Panc1 (cell line): ENCODE measurements at places on chromosomes 6 and 20.

- DNase-seq = no peak
These were observed 304 bp downstream of the PBX2 start for GRCh38 chr6:32189742-32190053.

DNA sequence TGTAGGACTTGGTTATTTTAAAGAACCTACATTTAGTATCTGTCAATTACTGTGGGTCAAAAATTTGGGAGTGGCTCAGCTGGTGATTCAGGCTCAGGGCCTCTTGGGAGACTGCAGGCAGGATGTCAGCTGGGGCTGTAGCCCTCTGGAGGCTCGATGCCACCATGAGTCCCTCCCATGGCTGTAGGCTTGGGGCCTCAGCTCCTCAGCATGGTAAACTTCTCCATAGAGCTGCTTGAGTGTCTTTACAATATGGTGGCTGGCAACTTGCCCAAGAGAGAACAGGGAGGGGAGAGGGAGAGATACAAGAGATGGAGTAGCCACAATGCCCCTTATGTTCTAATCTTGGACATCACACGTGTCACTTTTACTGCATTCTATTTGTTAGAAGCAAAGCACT, 470.4 kb downstream of the CDH26 start:
- DNase-seq = no peak

DNA sequence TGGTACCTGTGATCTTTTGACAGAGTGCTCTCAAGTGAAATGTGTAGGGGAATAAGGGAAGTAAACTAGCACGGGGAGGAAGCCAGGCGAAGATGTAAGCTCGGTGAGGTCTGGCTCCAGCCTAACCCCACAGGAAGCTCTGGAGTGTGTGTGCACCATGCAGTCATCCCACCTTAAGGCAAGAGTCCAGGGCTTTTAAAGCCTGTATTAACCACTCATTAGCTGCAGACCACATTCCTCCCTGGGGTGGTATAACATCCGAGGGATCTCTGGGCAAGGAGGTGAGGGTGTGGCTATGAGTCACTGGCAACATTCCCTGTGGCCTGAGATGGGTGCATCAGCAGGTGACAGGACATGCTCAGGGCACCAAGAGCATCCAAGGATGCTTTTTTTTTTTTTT, 12.5 kb upstream of the RANBP9 start:
- DNase-seq = no peak

GRCh38 chr6:156992020-156992804, 215.0 kb downstream of the ARID1B start:
- DNase-seq = no peak

DNA sequence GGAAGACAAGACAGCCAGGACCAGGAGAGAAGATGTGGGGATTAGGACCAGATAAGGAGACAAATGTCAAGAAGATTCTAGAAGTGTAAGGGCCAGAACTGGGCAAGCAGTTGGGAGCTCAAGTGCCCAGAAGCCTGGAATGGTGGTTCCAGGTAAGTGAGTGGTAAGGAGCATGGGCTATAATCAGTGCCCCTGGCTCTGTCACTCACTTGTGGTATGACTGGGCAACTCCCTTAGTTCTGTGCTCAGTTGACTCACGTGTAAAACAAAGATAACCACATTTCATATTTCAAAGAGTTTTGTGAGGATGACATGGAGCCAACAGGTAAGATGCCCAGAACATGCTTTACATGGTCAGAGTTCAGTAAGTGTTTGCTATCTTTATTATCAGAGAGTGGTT, 11.2 kb downstream of the CCDC167 start:
- no peak for DNase-seq

- DNase-seq = no peak
These were observed 793.9 kb upstream of the EPHA7 start for GRCh38 chr6:94213226-94213625.

DNA sequence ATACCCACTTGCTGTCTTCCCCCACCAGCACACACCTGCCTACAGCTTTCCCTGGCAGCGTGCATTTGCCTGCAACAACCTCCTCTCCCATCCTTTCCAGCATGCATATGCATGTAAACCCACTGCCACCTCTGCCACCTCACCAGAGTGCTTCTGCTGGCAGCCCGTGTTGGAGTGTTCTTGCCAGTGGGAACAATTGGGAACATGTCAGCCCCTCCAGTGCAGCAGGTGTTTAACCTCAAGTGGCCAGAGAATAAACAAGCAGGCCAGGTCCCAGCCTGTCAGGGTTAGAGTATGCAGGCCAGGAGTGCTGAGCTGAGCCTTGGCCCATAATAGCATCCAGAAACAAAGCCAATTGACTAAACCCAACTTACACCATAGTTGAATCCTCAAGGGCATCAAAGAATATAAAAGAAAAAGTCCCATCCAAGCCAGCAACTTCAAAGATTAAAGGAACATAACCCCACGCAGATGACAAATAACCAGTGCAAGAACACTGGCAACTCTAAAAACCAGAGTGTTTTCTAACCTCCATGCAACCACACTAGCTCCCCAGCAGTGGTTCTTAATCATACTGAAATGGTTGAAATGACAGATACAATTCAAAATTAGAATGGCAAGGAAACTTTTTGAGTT, 1212.1 kb upstream of the CITED2 start:
- no peak for DNase-seq

- DNase-seq = no peak
These were observed 23.8 kb downstream of the VEGFA start for GRCh38 chr6:43793875-43794242.

DNA sequence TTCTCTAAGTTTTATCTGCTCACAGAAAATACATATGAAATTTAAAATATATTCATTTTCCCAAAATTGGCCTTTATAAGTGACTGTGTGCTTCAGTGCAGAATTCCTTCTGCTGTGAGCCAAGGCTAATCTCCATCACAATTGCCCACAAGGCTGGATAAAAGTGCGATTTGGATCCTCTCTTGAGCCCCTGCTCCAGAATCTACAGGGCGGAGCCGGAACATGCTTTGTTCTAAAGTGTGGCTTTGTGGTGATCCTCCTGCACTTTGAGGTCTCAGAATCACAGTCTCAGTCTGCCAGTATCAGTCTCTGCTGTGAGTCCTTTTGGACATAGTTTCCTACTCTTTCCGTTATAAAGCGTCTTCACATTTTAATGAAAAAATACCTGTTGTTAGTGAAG, 28.9 kb downstream of the SMOC2 start:
- DNase-seq = no peak

DNA sequence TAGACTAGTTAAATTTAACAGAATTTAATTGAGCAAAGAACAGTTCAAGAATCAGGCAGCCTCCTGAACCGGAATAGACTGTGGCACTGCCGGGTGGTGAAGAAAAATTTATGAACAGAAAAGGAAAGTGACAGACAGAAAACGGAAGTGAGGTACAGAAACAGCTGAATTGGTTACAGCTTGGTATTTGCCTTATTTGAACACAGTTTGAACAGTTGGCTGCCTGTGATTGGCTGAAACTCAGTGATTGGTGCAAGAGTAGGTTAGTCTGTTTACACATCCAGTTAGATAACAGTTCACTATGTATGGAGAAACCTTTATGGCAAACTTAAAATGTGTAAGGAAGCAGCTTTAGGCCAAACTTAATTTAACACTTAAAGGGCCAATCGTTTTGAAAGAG, 116.0 kb upstream of the CITED2 start:
- DNase-seq = no peak

GRCh38 chr6:92756912-92757311, 662.4 kb downstream of the EPHA7 start:
- DNase-seq = no peak

DNA sequence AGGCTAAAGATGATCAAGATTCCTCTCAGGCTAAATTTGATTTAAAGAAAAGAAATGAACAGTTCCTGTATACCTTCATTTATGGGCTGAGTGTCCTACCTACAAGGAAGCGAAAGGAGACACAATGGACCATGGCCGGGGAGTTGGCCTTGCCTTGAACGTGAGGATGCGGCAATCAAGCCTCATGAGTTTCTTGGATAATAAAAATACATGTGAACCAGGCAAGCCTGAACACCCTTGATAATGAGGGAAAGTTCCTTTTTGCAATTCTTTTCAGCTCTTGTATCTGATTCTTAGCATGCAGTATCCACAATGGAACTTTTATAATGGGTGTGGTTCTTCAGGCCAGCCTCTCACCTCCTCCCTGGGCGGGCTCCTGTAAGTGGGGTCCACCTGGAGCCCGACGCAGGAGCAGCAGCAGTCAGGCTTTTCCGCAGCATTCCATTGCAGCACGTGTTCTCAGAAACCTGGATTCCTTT, 83.8 kb downstream of the RNASET2 start:
- DNase-seq = no peak

- no peak for DNase-seq
These were observed 168.7 kb downstream of the BTBD3 start for GRCh38 chr20:12086359-12086758.

GRCh38 chr20:43974695-43975094, 60.0 kb downstream of the TOX2 start:
- no peak for DNase-seq

- DNase-seq = no peak
These were observed 14.1 kb upstream of the STX16 start for GRCh38 chr20:58636983-58637421.

- no peak for DNase-seq
These were observed 222.0 kb upstream of the SGK1 start for GRCh38 chr6:134539865-134540323.

DNA sequence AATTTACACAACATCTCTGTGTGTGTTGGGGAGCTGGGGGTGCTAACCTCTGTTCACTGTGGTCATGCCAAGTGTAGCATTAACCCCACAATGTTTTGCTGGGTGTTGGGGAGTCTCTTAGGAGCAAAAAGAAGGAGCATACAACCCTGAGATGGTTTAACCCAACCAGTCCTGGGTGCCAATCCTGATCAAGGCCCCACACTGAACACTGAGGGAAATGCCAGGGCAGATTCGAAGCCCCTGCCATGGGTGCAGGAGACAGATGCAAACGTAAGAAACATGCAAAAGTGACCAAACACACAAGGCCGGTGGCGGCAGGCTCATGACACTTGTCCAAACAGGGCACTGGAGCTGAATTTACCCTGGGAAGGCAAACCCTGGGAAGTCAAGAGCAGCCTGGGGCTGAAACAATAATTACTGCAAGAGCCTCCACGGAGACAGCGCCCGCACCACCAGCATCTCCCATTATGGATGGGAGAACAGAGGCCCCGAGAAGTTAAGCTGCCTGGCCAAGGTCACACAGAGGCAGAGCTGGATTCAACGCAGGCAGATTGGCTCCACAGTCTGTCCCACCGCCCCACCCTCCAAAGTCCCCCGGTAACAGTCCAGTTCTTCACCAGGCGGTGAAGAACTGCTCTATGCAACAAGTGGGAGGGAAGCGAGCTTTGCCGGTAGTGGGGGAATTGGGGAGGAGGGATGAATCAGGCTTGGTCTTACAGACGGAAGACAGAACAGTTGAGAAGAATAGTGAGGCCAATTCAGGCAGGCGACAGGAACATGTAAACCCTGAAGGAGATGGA, 8.5 kb downstream of the ACSS1 start:
- DNase-seq = no peak
